ENCODE measurements at places on chromosomes 2 and 18. TPM values are rescaled to one million over a fixed set of nuclear protein-coding genes. Genes with fewer than 3 reads are reported as not detected.

Gene PLEKHH2
- 1.2 TPM for total RNA-seq

Gene DCC
- total RNA-seq, result 0.17 TPM

Gene SPATS2L
- 136 TPM for total RNA-seq

Gene RESP18
- not detected for total RNA-seq

Gene SERPINB3
- total RNA-seq, result not detected

Gene SLC8A1
- 11.9 TPM for total RNA-seq

Gene RGPD4
- total RNA-seq, result not detected

Gene SCN1A
- total RNA-seq, result not detected

Gene PLGLB2
- total RNA-seq, result 0.89 TPM

Gene SLC9A2
- not detected for total RNA-seq

Gene SOX11
- 7.4 TPM for total RNA-seq

Gene KCMF1
- total RNA-seq, result 32.0 TPM

Gene CDH7
- total RNA-seq, result not detected

Gene RAB27B
- total RNA-seq, result 1.3 TPM

All from bronchus fibroblast of lung (primary cell).